Epithelial cell of esophagus (primary cell): ENCODE measurements at places on chromosomes 16 and 17.

- no peak for DNase-seq
These were observed 96.2 kb downstream of the PGS1 start for GRCh38 chr17:78474614-78475146.

DNA sequence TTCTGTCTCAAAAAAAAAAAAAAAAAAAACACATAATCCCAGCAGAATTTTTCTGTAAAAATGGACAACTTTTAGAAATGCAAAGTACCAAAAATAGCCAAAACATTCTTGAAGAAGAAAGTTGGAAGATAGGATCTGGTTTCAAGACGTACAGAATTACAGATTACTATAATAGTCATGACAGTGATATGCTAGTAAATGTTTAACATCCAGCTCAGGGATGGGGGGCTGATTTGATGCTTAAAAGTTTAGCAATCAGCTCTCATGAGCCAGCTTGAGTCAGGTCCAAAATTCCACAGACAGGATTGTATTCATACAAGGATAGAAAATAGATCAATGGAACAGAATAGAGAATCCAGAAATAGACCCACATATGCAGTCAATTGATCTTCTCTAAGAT, 100.5 kb downstream of the CYB561 start:
- no peak for DNase-seq

- DNase-seq: peak; percentile 65
These were observed at the start of gene HSD11B2 for GRCh38 chr16:67430977-67431774. TSS of gene HSD11B2 (plus strand) at chr16:67431121. CDS start at chr16:67431249, 128 bp downstream.

- no peak for DNase-seq
These were observed 56.3 kb downstream of the PLD6 start for GRCh38 chr17:17149520-17150447.

DNA sequence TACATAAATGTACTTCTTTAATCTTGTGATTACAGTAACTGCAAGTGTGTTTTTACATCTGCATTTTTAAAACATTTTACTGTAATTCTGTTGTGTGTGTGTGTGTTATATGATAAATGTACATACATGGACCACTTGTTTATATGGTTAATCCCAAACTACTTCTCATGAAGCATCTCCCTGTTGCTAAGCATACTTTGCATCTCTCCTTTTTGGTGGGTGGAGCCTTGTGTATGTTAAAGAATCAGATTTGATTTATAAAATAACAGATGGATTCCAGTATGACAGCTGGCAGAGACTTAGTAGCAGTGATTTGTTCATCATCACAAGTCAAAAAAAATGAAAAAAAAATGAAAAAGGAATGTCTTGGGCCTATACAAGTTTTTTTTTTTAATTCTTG, 56.0 kb upstream of the RHBDL3 start:
- no peak for DNase-seq

GRCh38 chr17:75652341-75652740, 14.6 kb downstream of the RECQL5 start:
- DNase-seq: no peak

DNA sequence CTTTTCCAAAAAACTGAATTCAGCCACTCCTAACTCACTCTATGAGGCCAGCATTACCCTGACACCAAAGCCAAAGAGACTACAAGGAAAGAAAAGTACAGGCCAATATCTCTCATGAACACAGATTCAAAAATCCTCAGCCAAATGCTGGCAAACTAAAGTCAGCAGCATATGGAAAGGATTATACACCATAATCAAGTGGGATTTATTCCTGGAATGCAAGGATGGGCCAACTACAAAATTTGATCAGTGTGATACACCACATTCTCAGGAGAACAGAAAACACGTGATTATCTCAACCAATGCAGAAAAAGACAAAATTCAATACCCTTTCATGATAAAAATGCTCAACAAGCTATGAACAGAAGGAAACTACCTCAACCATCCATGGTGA, 7.7 kb upstream of the AATK start:
- no peak for DNase-seq

- no peak for DNase-seq
These were observed 861 bp downstream of the RAB11FIP3 start for GRCh38 chr16:426115-426905.

DNA sequence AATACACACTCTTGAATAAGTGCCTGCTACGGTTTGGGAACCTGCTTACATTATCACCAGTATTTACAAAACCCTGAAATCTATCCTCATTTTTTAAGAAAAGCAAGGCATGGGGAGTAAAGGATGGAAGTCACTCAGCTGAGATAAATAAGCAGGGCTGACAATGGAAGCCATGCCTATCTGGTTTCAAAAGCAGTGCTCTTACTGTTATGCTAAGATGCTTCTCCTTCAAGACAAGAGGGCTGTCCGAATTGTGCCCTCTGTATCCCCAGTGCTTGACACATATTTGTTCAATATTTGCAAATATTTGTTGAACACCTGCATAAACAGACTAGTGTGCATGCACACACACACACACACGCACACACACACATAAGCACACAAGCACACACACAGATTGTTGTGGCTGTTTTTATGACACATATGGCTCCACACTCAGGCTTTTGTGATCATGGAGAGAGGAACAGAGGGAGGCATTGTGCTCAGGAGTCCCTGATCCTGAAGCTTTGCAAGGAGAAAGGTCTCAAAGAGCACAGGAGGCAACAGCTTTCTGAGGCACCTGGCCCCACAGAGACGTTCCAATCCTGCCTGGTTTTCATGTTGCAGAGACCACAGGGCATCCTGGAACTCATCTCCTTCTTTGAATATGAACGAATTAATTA, 401.6 kb upstream of the CDH11 start:
- no peak for DNase-seq

DNA sequence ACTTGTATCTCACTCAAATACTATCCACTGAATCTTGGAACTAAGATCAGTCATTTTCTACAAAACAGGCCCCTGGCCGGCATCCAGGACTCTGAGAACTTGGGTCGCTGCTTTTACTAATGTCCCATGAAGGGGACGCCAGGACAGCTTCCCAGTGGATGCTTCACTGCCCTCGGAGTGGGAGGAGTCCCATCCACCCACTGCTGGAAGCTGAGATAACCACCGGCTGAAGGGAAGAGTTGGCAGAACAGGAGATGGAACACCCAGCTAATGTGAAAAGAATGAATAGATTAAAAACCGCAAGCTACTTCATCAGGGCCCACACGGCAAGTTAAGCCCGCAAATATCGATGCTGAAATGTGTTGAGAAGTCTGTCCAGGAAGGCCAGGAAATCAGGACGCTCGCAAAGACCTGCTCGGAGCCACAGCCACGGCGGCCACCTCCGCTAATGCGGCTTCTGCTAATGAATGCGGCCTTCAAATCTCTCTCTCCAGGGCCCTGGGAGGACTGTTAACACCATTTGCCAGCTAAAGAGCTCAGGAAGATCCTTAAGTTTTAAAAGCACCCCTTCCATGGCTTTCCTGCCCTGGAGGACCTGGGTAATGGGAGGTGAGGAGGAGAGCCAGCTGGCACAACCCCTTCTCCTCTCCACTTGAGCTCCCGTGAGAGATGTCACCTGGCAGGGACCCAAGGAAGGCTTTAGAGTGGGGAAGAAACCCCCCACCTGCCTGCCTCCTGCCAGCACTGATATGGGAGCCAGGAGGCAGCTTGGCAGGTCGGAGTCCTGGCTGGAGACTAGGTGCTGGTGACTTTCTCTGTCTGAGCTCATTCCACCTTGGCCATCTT, 226.6 kb upstream of the RPL38 start:
- DNase-seq: no peak

- DNase-seq: no peak
These were observed 2.0 kb upstream of the VAMP2 start for GRCh38 chr17:8164815-8165131.

GRCh38 chr16:50476486-50477255, 71.5 kb upstream of the NKD1 start:
- DNase-seq: no peak

GRCh38 chr17:10087355-10087754, 111.1 kb downstream of the GAS7 start:
- DNase-seq: no peak

DNA sequence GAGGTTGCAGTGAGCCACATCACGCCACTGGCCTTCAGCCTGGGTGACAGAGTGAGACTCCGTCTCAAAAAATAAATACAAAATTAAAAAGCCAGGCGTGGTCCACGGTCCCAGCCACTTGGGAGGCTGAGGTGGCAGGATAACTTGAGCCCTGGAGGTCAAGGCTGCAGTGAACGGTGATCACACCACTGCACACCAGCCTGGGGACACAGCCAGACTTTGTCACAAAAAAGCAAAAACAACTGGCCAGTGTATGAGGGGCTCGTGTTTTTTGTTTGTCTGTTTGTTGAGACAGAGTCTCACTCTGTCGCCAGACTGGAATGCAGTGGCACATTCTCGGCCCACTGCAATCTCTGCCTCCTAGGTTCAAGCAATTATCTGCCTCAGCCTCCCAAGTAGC, 1.2 kb upstream of the UBB start:
- no peak for DNase-seq

- peak; percentile 36 for DNase-seq
These were observed 8.4 kb downstream of the FSCN2 start for GRCh38 chr17:81536299-81537290.

DNA sequence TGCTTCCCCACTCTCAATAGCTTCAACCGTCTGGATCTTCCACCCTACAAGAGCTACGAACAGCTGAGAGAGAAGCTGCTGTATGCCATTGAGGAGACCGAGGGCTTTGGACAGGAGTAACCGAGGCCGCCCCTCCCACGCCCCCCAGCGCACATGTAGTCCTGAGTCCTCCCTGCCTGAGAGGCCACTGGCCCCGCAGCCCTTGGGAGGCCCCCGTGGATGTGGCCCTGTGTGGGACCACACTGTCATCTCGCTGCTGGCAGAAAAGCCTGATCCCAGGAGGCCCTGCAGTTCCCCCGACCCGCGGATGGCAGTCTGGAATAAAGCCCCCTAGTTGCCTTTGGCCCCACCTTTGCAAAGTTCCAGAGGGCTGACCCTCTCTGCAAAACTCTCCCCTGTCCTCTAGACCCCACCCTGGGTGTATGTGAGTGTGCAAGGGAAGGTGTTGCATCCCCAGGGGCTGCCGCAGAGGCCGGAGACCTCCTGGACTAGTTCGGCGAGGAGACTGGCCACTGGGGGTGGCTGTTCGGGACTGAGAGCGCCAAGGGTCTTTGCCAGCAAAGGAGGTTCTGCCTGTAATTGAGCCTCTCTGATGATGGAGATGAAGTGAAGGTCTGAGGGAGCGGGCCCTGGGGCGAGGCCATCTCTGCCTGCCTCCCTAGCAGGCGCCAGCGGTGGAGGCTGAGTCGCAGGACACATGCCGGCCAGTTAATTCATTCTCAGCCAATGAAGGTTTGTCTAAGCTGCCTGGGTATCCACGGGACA, 11.1 kb upstream of the CLEC18A start:
- DNase-seq: no peak

- DNase-seq: peak; percentile 10
These were observed 29.3 kb downstream of the TK2 start for GRCh38 chr16:66520406-66521170.

GRCh38 chr17:75365009-75365930, 40.2 kb downstream of the GRB2 start:
- DNase-seq: no peak

GRCh38 chr17:81419886-81420768, 24.9 kb downstream of the BAHCC1 start:
- DNase-seq: no peak

DNA sequence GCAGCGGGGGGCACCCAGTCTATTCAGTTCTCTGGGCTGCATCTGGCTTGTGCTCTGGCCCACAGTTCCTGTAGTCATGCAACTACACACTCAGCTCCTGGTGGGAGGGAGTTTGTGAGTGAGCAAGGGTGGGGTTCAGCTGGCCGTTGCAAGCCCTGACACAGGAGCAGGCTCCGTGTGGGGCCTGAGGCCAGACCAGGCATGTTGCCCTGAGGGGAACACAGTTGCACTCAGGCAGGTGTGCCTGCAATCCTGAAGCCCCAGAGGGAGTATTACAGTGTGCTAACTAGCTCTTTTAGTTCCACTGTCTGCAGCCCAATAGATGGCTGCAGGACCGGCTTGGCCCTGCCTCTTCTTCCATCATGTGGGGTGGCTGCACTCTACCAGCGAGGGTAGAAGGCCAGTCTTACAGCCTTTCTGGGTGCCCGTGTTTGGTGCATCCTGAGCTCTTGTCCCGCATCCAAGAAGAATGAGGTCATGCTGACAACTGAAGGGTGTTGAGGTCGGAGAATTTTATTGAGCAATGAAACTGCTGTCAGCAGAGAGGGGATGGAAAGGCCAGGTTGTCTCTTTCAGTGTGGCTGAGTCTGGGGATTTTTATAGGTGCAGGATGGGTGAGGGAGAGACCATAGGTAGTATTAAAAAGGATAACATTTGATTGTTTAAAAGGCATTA, 49.9 kb upstream of the ELAC2 start:
- no peak for DNase-seq

- DNase-seq: peak; percentile 41
These were observed 1.5 kb upstream of the BAIAP3 start for GRCh38 chr16:1331712-1332617.
